ENCODE measurements at places on chromosomes 5 and 9.

DNA sequence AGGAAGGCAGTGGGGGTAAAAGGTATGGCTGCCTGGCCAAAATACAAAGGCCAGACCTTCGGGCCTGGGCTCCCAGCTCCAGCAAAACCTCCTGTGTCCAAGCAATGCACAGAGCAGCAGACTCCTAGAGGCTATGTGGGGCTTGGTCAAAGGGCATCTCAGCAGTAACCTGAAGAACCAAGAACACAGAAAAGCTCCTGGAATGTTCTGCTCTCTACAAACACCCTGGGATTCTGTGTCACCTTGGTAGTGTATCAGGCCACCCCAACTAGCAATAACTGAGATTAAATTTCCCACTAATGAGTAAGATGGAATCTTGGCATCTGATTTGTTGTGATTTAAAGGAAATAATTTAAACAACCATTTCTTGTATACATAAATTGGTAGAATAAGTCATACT, 158.6 kb downstream of the GLIS3 start:
- DNase-seq, result no peak

DNA sequence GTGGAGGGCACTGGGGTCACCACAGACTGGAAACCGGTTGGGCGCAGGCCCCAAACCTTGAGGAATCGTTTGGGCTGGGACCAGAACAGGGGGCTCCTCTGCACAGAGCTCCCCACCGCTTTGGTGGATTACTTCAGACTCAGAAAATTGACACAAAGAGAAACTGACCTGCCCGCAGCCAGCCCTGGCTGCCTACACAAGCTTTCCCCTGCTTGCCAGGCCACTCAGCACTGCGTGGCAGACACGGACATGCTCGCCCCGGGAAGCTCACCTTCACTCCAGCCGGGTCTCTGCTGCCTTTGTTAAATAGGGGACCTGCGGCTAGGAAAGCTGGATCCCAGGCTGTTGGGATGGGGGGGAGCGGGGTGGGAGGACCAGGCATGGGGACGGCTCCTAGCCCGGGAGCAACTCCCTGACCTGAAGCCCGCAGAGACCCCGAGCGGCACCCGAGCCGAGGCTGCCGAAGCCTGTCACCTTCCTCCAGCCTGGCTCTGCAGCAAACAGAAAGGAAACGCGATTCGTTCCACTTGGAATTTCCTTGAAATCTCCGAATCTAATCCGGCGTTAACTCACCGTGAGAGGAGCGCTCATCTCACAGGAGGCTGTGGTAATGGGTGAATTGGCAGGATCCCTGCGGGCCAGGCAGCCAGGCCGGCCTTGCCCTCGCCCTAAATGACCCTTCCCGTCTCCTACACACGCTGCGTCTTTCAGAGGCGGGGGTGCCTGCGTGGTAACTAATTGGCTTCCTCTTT, 8.8 kb downstream of the PAX5 start:
- no peak for DNase-seq

GRCh38 chr5:154949781-154950180, 8.9 kb downstream of the MRPL22 start:
- DNase-seq, result no peak

DNA sequence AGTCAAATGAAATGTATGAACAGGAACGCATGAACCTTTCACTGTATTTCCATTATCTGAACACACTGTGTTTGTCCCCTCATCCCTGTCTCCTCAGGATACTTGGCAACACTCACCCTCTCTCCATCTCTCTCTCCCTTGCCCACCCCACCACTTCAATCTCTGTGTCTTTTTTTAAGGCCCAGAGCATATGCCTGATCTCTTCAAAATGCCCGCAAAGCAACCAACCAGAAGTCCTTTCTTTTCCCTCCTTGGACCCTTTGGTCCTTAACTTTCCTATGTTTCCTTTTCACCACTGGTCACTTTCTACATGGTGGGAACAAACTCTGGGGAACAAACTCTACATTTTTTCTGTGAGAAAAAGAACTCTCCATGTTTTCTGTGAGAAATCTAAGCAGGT, 3.2 kb upstream of the IRF1 start:
- DNase-seq, result no peak

GRCh38 chr5:33068786-33069185, 357.7 kb downstream of the NPR3 start:
- no peak for DNase-seq

GRCh38 chr5:102832445-102832844, 77.3 kb downstream of the PAM start:
- DNase-seq, result no peak

Data from globus pallidus (tissue), 1 donor.